ENCODE measurements at places on chromosomes 3 and 15. TPM values are rescaled to one million over a fixed set of nuclear protein-coding genes. Genes with fewer than 3 reads are reported as not detected.

Gene MLH1
- 56.5 TPM for total RNA-seq

Gene CTXND1
- total RNA-seq, result not detected

Gene COL6A5
- total RNA-seq, result not detected

Gene ATP8B4
- 0.99 TPM for total RNA-seq

Gene CLDN16
- total RNA-seq, result 0.09 TPM

Gene LYZL4
- not detected for total RNA-seq

Gene SPINK8
- total RNA-seq, result not detected

Gene PLA2G4F
- not detected for total RNA-seq

Gene ZNF774
- 2.3 TPM for total RNA-seq

Gene CKMT1A
- not detected for total RNA-seq

Gene GABRG3
- total RNA-seq, result not detected

Gene CLRN1
- not detected for total RNA-seq

Gene CADM2
- not detected for total RNA-seq

Gene SI
- not detected for total RNA-seq

Gene GOLGA6L7
- not detected for total RNA-seq

Gene UBAP1L
- 3.8 TPM for total RNA-seq

Gene ITGA11
- 81.1 TPM for total RNA-seq

Gene C3orf20
- not detected for total RNA-seq

Gene SLC9A9
- 32.8 TPM for total RNA-seq

Gene TUSC2
- total RNA-seq, result 15.5 TPM

Gene ACAN
- 3.3 TPM for total RNA-seq

Gene ZBBX
- total RNA-seq, result 0.16 TPM

Gene THRB
- total RNA-seq, result 8.7 TPM

Gene CRTAP
- total RNA-seq, result 109 TPM

Gene MESP1
- 0.49 TPM for total RNA-seq

Gene UROC1
- total RNA-seq, result not detected

Gene METTL6
- total RNA-seq, result 30.6 TPM

Gene PLA2G4B
- total RNA-seq, result 0.49 TPM
